ENCODE measurements at places on chromosomes 13 and 19.

DNA sequence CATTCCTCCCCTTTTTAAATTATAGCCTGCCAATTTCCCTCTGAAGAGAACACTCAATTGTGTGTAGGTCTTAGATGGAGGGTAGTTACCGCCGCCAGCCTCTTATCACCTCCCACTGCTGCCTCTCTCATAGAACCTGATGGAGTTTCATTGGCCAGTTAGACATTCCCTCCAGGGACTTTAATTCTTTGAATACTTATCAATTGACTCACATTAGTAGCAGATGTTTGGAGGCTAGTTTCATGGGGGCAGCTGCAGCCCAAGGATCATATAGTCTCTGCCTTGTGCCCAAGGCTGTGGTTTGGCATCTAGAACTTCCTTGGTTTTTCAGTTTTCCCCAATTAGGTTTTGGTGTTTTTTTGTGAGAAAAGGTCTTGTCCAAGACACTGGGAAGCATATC is 318.9 kb upstream of the HTR2A start:
- DNase-seq, result no peak

GRCh38 chr19:9146882-9147281 is 6.7 kb downstream of the ZNF317 start:
- DNase-seq, result no peak

DNA sequence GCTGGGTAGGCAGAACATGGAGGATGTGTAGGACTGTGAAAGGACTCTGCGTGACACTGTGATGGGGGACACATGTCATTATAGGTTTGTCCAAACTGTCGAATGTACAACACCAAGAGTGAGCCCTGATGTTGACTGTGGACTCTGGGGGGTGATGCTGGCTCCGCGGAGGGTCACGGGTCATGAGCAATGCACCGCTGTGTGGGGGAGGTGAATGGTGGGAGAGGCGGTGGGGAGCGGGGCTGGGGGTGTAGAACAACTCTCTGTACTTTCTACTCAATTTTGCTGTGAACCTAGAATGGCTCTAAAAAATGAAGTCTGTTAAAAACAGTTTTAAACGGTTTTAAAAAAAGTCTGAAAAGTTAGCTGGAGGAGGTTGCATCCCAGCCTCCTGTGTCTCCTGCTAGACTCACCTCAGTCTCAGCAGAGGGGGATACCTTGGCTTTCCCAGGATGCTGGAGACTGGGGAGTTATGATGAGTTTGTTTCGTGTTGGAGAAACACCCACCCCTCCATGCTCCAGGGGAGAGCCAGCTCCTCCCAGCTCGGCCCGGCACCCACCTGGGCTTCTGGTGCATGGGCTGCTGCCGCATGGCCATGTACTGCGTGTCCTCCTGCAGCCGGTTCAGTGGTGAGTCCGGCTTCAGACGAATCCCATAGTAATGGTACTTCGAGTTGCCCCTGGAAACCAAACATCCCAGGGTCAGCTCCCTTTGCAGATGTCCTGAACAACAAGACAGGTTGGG is 34.7 kb upstream of the RANBP3 start:
- DNase-seq, result no peak

GRCh38 chr19:2488405-2488941 is 12.5 kb downstream of the GADD45B start:
- DNase-seq, result no peak

GRCh38 chr19:40091205-40092129 is 724 bp upstream of the ZNF780A start:
- DNase-seq, result no peak

DNA sequence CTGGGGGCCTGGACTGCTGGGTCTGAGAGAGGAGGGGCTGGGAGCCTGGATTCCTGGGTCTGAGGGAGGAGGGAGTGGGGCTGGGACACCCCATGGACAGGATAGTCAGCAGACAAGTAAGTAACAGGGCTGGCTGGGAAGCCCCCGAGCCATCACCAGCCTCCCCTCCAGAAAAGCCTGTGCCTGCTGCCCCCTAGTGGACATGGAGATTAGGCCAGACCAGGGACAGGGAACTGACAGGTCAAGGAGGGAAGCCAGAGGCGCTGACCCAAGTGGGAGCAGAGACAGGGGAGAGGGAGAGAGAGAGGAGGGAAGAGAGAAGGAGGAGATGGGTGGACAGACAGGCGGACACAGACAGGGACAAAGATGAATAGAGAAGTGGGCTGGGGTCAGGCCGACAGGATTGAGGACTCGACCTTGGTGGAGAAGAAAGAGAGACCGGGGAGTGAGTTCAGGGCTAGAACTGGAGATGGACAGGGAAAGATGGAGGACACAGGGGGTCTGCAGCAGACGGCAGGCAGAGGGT is 6.7 kb upstream of the ERFL start:
- DNase-seq, result peak; percentile 46

DNA sequence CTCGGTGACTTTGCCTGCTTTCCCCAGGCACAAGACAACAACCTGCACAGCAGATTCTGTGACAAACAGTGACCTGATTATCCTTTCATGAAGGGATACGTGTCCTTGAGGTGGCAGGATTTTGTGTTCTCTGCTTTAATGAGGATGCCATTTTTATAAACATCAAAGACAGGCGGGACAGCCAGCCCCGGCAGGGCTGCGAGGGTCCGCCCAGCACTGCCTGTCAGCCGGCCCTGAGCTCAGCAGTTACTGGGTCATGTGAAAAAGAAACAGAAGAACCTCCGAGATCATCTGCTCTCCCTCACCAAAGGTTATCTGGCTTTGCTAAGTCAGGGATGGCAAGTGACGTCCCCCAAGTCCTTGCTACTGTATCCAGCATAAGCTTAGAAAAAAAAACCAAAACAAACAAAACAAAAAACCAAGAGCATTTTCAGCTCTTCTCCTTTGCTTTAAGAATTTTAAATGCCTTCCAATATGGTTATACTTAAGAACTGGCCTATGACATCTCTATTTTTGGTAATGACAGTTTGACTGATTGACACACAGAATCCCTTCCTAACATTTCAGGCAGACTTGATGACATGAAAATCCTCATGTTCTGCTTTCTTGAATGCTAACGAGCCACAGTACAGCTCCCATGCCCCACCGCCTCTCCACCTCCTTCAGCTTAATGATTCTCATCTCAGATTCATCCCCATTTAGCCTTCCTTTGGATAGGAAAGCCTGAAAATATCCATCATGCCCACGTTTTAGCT is 666.6 kb upstream of the ARGLU1 start:
- DNase-seq, result no peak

DNA sequence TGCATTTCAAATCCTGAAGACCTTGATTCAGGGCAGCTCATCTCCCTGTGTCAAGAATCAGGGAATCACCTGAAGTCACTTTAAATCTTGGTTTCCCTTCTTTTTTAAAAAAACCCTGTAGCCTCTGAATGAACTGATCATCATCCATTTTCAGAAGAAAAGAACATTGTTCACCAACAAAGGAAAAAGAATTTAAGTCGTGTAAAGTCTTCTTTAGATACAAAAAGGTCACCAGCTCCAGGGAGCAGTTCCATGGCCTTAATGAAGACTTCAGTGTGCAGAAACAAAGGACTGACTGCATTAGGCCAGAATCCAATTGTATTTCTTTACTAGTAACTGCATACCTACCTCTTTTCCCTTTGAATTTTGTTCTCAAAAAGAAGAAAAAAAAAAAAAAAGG is 245.0 kb downstream of the ABCC4 start:
- no peak for DNase-seq

DNA sequence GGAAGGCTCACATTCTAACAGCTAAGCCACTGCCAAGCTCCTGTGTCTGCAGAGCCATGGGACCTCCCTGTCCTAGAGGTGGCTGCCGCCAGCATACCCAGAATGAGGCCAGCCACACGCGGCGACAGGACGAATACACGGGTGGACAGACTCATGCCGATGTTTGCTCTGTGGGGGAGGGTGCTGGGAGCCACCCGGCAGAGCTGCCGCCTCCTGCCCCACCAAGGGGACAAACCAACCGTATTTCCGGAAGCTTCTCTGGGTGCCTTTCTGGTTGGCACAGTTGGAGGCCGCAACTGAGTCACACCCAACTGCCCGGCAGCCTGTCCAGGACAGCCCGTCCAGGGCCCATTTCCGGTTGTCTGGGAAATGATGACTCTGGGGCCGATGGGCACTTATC is 20.3 kb downstream of the C13orf46 start:
- no peak for DNase-seq

DNA sequence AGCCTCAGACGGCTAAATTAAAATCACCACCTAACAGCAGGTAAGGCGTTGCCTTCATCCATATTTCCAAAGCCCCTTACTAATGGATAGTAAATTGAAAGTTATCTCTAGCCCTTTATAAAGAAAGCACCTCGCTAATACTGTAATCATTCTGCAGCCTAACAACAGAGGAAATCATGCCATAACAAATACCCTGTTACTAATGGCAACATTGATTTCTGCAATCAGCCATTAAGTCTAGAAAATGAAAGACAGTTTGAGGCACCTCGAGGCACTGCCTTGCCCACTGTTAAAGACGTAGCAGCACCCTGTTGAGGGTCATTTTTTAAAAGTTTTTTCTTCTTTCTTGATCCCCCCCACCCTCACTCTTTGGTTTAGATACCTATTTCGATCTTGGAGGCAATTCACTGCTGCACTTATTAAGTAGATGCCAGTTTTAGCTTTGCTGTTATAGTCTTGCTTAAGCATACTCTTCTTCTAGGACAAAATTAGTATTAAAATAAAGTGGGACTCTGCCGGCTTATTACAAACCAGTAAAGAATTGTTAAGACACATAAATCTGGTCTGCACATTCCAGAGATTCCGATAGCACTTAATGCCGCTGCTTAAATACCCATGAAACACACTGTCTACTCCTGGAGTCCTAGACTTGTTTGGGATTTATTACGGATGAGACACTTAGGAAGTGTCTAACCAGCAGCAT is 74.8 kb downstream of the ZNF536 start:
- DNase-seq, result no peak

GRCh38 chr19:23281663-23282276 is 31.6 kb upstream of the ZNF724 start:
- no peak for DNase-seq

GRCh38 chr13:110119935-110120905 is 186.7 kb downstream of the COL4A1 start:
- no peak for DNase-seq

DNA sequence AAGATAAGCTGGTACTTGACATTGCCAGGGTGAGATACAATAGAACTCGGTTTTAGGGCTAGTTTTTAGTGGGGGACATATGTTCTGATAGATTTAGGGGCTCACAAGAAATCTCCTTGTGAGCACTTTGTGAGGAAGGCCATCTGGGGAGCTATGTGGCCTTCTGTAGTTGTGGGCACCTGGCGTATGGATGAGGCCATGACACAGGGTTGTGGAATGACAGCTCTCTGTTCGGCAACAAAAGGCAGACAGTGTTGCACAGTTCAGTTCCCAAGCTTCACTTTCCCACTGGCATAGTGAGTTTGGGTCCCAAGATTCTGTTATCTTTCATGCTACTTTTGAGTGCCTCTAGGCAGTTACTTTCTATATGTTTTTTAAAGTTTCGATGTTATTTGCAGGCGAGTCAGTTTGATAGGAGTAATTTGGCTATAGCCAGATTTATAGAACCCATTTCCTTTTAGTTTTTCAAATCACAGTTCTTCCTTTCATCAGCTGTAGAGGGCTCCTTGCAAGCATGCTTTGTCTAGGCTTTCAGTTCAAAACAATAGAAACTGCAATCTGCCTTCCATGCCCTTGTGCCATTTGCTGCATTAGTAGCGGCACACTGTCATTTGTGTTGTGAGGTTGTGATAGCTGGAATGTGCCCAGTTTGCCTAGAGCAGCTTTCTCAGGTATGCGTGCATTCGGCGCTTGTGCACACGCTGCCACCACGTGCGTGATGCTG is 70.6 kb upstream of the TEX29 start:
- no peak for DNase-seq

- DNase-seq, result no peak
Measured at GRCh38 chr13:43787997-43788396, 1.2 kb upstream of the ENOX1 start.

DNA sequence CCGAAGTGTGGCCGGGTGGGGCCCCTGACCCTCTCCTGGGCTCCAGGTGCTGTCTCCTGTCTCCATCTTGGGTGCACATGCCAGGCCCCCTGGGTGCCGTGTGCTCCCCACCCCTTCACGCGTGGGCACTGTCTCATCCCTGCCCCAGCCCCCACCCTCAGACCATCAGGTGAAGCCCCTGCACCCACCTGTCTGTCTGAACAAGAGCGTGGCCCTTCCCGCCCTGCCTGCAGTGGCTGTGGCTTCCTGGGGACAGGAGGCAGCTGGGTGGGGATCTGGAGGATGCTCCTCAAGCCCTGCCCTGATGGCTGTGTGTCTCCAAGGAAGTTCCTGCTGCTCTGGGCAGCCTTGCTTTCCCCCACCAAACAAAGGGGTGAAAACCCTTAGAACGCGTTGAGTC is 2.2 kb downstream of the PRR22 start:
- no peak for DNase-seq

- peak; percentile 24 for DNase-seq
Measured at GRCh38 chr19:48635966-48636858, 967 bp downstream of the DBP start.

DNA sequence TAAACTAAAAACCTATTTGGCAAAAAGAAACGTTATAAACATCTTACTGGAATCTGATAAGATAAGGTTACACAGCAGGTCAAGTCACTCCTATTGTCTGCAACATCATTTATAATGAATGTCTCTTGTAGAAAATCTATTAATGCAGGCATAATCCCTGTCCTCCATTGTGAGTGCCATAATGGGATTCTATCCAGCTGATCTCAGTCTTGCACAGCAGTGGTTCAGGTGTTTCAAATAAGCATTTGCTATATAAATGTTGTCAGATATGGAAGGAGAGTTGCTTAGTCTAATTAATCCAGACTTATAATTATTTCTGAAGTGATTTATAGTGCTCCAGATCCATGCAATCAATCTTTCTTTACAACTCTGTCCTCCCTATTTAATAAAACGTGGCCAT is 186.5 kb upstream of the ATXN8OS start:
- DNase-seq, result no peak

DNA sequence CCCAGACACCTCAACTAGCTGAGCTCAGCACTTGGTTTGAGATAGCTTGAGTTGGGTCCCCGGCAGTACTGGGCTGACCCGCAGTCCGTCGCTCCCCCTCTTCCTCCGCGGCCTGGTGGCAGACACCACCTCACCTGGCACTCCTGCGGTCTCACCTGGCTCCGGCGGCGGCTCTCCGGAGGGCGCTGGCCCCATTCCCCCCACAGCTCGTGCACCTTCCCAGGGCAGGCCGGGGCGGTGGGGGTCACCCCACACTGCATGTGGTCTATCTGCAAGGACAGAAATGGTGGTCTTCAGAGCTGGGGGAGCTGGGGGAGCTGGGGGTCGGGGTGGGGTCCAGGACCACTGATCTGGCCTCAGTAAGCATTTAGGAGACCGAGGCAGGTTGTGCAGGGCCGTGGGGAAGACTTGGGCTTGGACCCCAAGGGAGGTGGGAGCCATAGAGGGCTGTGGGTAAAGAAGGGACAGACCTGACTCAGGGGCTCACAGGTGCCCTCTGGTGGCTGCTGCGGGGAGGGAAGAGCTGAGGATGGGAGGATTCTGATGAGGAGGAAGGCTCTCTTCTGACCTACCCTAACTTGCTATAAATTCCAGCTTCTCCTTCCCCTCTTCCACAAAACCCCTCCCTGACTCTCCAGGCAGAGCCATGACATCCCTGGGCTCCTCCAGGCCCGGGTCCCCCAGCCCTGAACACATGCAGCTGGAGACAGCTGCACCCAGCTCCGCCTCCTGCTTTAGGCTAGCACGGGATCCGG is 6.7 kb upstream of the PLIN4 start:
- peak; percentile 56 for DNase-seq

Measured in activated naive CD4-positive, alpha-beta T cell (primary cell).